ENCODE measurements at places on chromosomes 7 and 10.
A peak's percentile ranks its signal among the peaks of the same experiment; 100 is the strongest.

GRCh38 chr7:95632609-95633008, 36.3 kb upstream of the PDK4 start:
- DNase-seq = no peak

DNA sequence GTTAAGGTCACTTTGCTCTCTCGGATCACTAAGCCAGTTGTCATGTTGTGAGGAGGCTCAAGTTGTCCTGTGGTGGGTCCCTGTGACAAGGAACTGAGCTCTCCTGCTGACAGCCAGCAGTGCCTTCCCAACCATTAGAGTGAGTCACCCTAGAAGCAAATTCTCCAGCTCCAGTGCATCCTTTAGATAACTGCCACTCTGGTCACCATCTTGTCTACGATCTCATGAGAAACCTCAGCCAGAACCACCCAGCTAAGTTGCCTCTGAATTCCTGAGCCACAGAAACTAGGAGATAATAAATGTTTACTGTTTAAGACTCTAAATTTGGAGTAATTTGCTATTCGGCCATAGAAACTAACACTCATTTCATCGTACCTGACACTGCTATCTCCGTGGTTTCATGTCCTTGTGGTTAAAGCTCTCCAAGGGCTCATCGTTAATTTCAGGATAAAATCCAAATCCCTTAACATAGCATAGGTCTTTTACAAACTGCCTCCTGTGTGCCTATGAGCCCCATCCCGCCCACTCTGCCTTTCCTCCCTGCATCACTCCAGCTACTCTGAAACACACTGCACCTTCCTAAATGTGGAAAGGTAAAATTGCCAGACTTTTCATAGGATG, 56.5 kb upstream of the WIPF3 start:
- no peak for DNase-seq

GRCh38 chr7:3616306-3616705, 315.3 kb downstream of the SDK1 start:
- DNase-seq = no peak

DNA sequence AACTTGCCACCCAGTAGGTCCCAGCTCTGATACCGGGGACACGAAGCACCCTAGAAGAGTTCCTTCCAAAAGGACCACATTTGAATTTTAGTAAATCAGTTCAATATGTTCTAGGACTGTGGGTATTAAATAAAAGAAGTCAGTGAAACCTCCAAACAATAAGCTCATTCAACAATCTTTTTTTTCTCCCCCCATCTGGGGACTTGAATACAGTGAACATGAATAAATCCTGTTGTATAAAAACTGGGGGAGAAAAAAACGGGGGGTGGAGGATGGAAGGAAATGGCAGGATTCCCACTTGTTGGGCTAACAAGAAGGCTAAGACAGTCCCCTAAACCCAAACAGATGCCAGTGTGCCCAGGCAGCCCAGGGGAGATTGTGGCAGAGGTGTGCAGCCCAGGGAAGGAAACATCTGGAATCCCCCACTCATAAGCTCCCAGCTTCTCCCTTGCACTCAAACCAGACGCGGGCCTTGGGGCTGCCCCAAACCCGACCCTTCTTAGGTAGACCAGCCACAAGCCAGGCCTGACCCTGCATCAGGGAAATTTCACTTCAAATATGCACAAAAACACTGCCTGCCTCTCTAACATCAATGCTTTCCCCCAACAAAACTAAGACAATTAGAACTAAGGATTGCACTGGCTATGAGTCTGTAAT, 8.8 kb downstream of the AFAP1L2 start:
- DNase-seq = no peak

DNA sequence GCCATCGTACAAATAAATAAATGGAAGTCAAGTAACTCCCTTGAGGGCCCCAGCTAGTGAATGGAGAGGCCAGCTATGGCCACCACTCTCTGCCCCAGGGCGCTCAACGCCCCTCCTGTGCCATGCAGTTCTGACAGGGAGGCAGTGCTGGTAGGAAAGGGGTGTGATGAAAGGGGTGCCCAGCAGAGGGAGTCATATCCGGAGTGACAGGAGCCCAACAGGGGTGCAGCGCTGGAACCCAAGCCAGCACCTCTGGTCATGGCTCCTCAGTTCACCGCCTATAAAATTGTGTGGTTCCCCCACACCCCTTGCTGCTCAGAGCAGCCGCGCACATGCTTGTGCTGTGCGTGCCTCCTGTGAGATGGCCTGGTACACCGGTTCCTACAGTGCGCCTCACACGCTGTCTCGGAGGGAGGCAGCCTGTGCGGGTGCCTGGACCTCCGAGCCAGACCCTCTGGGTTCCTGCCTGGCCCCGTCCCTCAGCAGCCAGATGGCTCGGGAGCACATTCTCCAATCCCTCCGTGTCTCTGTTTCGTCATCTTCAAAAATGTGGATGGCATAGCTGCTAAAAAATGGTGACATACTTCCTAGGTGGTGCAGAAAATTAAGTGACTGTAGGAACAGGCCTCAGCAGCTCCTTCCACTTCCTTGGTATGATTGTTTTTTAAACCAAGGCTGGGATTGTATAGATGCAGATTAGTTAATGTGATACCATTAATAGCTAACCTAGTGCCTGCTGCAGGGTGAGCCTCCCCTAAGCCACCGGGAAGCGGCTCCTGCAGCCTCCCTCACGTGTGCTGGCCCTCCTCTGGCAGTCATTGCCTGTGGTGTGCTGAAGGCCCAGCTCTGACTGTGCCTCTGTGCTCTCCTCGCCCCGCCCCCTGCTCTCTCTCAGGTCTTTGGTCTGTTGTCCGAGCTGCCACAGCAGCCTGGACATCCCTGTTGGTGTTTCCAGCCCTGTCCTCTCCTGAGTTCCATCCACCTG, 125.8 kb downstream of the EGFR start:
- peak; percentile 27 for DNase-seq

DNA sequence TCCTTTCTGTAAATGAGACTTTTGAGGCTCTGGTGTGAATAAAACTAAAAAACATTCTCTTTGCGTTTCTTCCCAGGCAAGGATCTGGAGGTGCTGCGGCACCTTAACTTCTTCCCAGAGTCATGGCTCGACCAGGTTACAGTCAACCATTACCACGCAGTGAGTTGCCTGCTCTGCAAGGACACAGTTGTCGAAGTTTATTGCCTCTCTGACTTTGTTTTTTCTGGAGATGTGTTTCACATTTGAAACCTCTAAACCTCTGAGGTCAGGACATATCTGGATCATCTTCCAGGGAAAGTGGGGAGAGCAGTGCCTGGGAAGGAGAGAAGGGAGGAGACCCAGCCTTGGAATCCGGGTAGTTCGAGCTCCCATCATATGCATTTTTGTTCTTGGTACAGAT, 43.4 kb upstream of the PLEKHA1 start:
- DNase-seq = no peak

- no peak for DNase-seq
Measured at GRCh38 chr10:5576780-5577624, 52.2 kb downstream of the CALML3 start.

DNA sequence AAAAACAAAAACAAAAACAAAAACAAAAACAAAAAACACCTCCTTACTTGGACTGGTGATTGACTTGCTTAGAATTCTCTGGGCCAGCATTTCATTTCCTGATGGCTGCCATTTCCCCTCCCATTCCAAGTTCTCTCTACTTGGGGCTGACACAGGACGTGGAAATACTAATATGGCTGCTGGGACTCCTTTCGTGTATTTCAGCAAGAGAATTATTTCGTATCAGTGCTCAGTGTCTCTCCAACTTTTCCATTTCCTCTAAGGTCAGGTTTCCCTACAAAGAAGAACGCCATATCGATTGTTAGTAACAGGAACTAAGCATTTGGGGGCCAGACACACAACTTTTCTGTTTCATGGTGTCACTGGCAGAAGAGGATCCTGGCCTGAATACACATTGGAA, 22.5 kb upstream of the VAX1 start:
- DNase-seq = no peak

Measured in nephron progenitor cell (in vitro differentiated cells).